ENCODE measurements at places on chromosomes 16 and 17.

GRCh38 chr16:87778476-87778829 is 12.7 kb upstream of the KLHDC4 start:
- DNase-seq = no peak

DNA sequence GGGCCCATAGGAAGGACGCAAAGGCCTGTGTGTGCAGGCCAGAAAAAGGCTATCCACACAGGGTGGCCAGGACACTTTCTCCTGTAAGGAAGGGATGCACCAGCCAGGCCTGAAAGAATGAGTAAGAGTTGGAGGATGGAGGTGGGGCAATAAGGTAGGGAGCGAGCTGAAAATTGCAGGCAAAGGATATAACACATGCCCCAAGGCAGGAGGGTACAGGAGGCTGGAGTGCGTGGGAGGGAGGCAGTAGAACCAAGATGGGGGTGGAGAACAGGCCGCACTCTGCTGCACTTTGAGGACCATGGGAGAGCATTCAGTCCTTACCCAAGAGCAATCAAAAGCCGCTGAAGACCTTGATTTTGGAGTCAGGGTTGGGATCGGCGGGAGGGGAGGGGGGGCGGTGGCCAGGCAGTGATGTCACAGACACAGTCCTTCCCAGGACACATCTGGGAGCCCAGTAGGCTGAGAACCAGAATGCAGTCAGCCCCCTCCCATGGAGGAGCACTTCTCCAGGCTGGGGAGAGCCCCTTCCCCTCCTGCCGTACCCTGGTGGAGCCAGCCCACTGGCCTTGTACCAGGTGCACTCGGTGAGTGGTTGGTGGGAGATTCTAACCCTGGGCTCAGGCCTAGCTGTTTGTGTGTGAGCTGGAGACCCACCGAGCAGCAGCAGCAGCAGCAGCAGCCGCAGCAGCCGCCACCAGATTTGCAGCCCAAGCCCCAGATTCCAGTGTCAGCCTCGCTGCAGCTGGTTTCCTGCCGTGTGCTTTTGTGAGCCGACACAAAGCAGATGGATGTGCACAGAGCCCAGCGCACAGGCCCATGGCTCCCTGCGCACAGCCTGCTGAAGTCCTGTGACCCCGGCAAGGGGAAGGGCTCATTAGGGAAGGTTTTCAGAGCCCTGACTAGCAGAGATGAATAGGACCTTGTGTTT is 17.5 kb downstream of the ANKRD40 start:
- no peak for DNase-seq

- DNase-seq = peak; percentile 58
Measured at GRCh38 chr16:4371357-4372000, at the start of gene VASN. Gene VASN (plus strand): TSS chr16:4371848. CDS start chr16:4380878, 9,030 bp downstream.

GRCh38 chr17:41695134-41695661 is 6.5 kb downstream of the EIF1 start:
- no peak for DNase-seq

GRCh38 chr16:11260596-11260966 is 4.6 kb upstream of the SOCS1 start:
- no peak for DNase-seq

GRCh38 chr16:50737420-50737959 is 4.4 kb upstream of the CYLD start:
- no peak for DNase-seq

- DNase-seq = no peak
Measured at GRCh38 chr17:51647826-51648225, 387.5 kb downstream of the UTP18 start.

GRCh38 chr16:728131-728889 is 1.4 kb downstream of the HAGHL start:
- DNase-seq = peak; percentile 48

GRCh38 chr17:70254735-70255460 is 85.6 kb downstream of the KCNJ2 start:
- no peak for DNase-seq

DNA sequence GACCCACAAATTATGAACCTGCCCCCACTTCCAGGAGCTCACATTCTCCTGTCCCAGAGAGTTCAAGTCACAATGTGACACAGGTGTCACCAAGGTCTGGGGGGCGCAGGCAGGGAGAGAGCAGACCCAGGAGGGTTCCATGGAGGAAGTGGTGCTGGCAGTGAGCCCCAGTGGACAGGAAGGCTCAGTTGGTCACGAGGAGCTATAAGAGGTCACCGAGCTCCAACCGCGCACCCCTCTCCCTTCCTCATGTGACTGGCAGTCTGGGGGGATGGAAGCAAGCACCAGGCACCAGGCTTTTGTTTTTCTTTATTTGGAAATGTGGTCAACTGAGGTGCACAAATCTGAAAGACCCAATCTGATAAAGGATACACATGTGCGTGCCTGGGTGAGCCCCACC is 2.5 kb downstream of the ITGAD start:
- no peak for DNase-seq

- no peak for DNase-seq
Measured at GRCh38 chr17:51455931-51456330, 195.6 kb downstream of the UTP18 start.

- no peak for DNase-seq
Measured at GRCh38 chr16:54720259-54720658, 210.4 kb upstream of the IRX5 start.
